ENCODE measurements at places on chromosomes 6 and 20.

DNA sequence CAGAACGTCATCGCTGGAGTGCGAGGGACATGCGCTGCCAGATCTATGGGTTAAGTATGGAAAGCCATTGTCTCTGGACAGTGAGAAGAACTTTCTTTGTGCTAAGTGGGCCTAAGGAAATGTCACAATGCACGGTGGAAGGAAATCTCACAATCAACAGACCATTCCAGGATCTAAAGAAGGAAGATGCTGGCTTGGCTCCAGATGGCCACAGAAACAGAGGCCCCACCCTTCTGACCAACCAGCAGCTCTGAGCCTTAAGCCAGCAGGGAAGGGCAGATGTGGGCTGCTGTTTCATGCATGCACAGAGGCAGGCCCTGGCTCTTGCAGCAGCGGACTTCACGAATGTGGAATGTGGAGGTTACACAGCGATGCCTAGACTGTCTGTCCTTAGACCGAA, 156.3 kb downstream of the SOBP start:
- DNase-seq, result no peak

- DNase-seq, result no peak
Observed at GRCh38 chr20:59323731-59324130, 23.3 kb downstream of the EDN3 start.

GRCh38 chr6:20644667-20645370, 110.6 kb downstream of the CDKAL1 start:
- no peak for DNase-seq

DNA sequence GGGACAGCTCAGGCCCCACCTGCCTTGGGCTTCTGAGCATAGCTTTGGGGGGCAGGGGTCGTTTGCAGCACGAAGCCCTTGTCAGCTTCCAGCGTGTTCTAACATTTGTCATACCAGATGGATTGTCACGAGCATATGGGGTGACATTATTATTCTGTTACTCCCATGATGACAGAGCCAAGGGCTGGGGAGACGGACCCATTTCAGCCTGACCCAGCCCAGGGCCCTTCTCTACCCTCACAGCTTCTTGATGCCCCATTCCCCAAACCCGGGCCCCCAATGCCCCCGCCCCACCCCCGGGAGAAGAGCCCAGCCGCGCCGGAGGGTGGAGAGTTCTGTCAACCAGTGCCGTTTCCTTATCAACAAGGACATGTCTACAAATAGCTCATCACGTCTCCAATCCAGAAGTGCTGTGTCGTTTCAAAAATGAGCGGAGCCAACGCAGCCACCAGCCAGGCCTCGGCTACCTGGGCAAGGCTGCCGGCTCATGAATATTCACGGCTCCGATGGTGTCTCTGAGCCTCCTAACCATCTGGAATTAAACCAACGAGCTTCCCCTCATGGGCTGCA, 9.6 kb upstream of the CHRNA4 start:
- DNase-seq, result no peak

GRCh38 chr20:54385746-54386145, 89.6 kb upstream of the DOK5 start:
- DNase-seq, result no peak

GRCh38 chr6:64266351-64266821, 630.8 kb downstream of the PHF3 start:
- DNase-seq, result no peak

GRCh38 chr6:80197474-80197873, 91.0 kb downstream of the BCKDHB start:
- DNase-seq, result no peak

GRCh38 chr6:5453546-5453945, 192.2 kb downstream of the FARS2 start:
- DNase-seq, result no peak

DNA sequence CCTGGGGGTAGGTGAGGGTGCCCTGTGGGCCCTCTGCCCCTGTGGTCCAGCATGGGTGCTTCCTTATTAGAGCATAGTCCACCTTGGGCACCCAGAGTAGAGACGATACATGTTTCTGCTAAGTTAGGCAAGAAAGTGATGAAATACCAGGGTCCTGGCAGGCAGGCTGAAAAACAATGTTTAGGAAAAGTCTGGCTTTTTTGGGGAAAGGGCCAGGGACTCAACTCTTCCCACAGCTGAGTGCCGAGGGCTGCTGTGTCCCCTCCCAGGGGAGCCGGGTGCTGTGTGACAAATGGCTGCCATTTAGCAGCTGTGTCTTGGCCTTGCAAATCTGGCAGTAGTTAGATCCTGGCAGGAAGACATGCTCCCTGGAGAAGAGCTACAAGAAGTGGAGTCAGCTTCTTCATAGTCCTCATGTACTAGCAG, 61.5 kb downstream of the RREB1 start:
- no peak for DNase-seq

DNA sequence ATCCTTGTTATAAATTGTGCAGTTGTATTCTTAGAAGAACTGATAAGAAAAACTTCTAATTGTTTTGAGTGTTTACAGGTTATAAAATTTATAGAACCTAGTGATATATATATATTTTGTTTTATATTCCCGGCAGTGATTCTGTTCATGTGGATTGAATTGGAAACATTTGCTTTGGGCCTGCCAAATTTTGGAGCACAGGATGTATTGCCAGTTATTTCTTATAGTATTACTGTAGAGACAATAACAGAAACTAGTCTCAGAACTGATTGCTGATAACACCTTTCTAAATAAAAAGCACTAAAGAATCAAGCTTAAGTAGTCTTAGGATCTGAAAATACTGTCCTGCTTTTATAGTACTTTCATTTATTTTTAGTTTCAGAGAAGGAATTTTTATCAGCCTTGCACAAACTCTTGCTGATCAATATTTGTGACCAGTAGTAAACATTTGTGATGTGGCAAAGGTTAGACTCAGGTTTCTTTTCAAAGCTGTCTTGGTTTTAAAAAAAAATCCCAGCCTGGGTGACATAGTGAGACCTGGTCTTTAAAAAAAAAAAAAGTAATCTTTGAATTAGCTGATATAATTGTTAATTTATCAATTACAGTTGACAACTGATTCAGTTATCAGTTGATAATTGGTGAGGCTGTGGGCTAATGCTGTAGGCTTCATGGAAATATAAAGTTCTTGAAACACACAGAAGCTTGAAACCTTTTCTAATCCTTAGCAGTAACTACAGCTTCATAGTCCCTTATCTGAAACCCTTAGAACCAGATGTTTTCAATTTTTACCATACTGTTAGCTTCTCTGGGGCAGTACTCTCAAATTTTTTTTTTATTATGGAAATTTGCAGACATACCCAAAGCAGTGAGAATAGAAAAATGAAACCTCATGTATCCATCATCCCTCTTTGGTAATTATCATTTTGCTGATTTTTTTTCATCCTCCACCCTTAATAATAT, 42.4 kb downstream of the RNGTT start:
- no peak for DNase-seq

GRCh38 chr6:35357677-35358076, 15.3 kb downstream of the PPARD start:
- no peak for DNase-seq

DNA sequence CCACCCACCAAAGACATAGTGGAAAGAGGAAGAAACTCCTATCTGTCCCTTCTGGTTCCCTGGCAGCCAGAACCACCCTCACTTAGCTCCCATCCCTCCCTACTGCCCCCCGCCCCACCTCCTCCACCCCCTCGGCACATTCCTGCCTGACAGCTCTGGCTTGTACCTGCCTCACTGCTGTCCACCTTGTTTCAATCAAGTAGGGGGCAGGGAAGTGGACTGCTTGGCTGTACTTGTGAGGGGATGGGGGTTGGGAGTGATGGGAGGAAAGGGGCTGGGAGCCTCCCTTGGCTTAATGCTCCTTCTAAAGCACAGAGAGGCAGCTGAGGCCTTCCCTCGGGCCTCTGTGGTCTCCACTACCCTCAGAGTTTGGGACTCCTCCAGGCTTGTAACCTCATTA, 22.1 kb upstream of the ZNF76 start:
- DNase-seq, result peak; percentile 79

- DNase-seq, result no peak
Observed at GRCh38 chr20:53910351-53911002, 159.9 kb downstream of the BCAS1 start.

DNA sequence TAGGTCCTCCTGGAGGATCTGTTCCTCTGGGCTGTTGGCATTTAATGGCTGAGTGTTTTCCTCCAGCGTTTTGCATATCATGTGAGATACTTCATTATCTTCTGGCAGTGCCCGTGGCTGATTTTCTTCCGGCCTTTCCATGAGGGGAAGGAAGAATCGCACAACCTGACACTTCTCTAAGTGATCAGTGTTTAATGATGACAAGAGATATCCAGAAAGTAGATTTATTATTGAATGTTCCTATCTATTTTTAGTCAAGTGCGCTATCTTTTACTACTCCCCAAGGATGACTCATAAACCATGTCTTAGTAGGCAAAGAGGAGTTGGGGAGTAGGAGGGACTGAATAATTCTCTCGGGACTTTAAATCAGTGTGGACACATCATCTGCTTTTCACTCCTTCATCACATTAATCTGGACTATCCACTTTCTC, 149.7 kb downstream of the PLCB4 start:
- no peak for DNase-seq

DNA sequence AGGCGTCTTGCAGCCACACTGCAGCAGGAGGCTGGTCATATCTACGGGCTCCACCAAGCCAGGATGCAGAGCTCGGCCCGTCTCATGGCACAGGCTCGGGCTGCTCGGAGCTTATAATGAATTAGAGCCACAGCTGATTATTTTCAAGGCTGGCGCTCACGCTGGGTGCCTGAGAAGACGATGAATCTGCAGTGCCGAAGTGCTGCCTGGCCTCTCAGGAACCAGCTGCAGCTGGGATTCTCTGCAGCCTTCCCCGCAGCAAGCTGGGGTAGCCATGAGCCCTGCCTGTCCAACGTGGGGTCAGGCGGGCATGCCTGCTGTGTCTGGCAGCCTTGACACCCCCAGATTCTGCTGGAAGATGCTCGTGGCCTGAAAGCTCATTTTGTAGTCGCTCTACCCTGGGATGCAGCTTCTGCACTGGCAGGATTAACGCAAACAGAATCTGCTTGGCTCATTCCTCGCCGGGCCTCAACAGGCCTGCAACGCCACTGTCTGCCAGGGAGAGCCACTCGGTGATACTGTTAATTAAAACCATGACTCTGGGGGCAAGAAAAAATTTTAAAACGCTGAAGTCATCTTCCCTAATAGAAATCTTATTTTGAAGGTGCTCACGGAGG, 104.3 kb downstream of the CDH26 start:
- DNase-seq, result no peak

GRCh38 chr6:30915591-30915946, 1.5 kb downstream of the VARS2 start:
- DNase-seq, result peak; percentile 70

DNA sequence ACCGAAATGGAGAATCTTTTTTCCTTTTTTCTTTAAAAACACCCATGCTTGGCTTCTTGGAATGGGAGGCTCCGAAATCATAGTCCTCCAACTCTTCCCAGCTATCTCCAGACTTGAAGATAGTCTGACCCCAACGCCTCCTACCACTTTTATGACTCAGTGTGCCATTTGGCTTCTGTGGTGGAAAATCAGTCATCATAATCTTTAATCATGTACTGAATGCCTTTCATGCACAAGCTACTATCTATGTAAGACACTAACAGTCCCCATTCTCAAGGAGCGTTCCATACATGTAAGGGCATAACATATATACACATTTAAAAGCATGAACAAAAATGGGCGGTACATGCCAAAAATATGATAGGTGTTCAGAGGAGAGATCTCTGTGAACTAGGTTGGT, 44.1 kb downstream of the TMEM14B start:
- DNase-seq, result no peak

GRCh38 chr6:116438590-116439448, 22.4 kb upstream of the CALHM6 start:
- DNase-seq, result no peak

GRCh38 chr6:154306696-154307095, 49.9 kb downstream of the IPCEF1 start:
- no peak for DNase-seq

DNA sequence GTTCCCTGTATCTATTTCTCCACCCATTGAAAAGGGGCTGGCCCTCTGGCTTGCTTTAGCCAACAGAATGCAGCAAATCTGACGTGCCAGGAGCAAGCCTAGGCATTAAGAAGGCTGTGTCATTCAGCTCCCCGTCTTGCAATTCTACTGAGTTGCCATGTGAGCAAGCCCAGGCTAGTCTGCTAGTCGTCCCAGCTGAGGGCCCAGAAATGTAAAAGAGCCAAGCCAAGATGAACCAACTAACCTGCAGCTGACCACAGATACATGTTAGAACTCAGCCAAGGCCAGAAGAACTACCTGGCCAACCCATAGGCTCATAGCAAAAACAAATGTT, 30.1 kb downstream of the PREP start:
- DNase-seq, result no peak

DNA sequence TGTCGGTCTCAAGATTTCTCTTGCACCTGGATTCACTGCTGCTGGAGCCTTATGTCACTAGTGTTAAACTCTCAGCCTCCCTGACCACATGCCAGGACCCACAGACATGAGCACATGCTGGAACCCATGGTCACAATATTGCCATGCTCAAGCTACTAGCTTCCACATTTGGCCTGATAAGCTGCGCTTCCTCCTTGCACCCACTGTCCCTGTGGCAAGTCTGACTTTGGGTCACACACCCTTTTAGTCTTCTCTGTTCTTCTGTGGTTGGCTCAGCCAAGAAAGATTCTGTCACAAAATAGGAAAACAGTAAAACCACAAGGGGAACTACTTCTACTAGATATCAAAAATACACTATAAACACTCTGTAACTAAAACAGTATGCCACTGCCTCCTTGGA, 68.9 kb upstream of the HDAC2 start:
- DNase-seq, result no peak

- DNase-seq, result no peak
Observed at GRCh38 chr6:115540077-115540869, 520.4 kb downstream of the FRK start.

GRCh38 chr20:33648396-33649004, 13.6 kb upstream of the C20orf144 start:
- no peak for DNase-seq

DNA sequence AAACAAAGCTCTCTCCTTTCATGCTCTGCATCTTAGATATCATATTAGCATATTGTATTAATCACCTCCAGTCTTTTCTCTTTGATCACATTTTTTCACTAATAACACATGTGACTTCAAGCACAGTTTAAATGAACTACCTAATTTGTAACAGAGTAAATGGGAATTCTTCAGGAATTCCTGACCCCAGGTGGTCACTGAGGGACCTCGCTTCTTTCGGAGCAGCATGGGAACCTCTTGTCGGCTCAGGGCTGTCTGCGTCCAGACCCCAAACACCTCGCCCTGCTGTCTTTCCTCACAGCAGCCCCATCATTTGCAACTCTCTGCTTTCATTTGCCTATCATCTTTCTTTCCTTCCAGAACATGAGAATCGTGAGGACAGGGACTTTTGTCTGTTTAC, 103.5 kb downstream of the DACT2 start:
- DNase-seq, result peak; percentile 34
